ENCODE measurements at places on chromosomes 5 and 9.

GRCh38 chr5:25763781-25764180, 1119.0 kb upstream of the CDH10 start:
- no peak overlapping the region for H3K27ac ChIP-seq
- H3K4me3 ChIP-seq: no peak overlapping the region
- H3K36me3 ChIP-seq: no peaks in the 10 kb centered on the region
- H3K4me1 ChIP-seq: no peaks in the 10 kb centered on the region

DNA sequence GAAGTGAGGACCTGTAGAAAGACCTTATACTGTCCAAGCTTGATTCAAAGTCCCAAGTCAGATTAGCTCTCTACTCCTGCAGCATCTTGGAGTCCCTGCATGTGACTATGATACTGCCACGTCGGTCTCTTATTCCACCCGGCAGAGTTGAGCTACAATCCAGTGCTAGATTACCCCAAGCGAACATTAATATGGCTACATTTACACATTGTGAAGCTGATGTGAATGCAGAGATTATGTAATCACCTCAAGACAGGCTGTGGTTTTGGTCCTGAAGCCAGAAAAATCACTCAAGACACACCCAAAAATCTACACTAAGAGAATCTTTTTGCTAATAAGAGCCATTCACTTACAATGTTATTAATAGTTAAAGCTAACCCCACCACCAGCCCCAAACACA, 116.7 kb downstream of the GNA14 start:
- H3K27me3 ChIP-seq: no peaks in the 10 kb centered on the region
- H3K4me1 ChIP-seq: no peaks in the 10 kb centered on the region
- H3K27ac ChIP-seq: no peak overlapping the region
- no peak overlapping the region for H3K4me3 ChIP-seq
- DNase-seq: no peak

DNA sequence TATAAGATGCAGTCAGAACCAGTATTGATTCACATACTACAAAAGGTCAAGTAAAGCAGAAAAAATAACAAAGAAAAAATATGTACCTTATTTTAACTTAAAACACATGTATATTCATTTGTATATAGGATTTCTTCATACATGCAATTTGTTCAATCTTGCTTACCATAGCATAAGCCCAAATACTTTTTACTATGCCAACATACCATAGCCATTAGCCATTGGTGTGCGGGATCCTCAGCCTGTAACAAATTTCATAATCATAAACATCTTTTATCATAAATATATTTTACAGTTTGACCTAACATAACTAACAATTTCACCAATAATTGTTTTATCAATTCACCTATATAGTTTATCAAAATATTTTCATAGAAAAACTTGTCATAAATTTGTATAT, 51.1 kb downstream of the MPDZ start:
- no peak overlapping the region for H3K27ac ChIP-seq
- no peaks in the 10 kb centered on the region for H3K27me3 ChIP-seq
- no peaks in the 10 kb centered on the region for H3K4me1 ChIP-seq
- H3K4me3 ChIP-seq: no peak overlapping the region

GRCh38 chr9:104876587-104876986, 51.4 kb downstream of the ABCA1 start:
- DNase-seq: no peak
- H3K27me3 ChIP-seq: no peaks in the 10 kb centered on the region
- peaks cover 39% of the 10 kb centered on the region for H3K4me1 ChIP-seq

DNA sequence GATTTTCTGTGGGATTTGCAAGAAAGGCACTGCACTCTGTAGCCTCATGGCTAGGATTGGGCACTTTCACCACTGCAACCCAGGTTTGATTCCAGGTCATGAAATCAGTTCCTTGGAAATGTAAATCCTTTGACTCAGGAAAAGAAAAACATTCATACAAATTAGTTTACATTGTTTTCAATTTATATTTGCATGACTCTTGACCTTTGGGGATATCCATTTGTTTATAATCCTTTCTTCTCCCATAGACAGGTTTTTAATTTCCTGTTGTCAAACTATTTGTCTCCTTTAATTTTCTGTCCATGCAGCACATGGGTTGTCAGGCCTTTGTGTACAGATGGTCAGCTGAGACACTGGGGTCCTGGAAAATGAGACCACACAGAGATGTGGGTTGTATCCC, 801.5 kb downstream of the NR2F1-AS1 start:
- H3K27me3 ChIP-seq: no peaks in the 10 kb centered on the region
- DNase-seq: no peak
- H3K27ac ChIP-seq: no peak overlapping the region
- no peak overlapping the region for H3K4me3 ChIP-seq

DNA sequence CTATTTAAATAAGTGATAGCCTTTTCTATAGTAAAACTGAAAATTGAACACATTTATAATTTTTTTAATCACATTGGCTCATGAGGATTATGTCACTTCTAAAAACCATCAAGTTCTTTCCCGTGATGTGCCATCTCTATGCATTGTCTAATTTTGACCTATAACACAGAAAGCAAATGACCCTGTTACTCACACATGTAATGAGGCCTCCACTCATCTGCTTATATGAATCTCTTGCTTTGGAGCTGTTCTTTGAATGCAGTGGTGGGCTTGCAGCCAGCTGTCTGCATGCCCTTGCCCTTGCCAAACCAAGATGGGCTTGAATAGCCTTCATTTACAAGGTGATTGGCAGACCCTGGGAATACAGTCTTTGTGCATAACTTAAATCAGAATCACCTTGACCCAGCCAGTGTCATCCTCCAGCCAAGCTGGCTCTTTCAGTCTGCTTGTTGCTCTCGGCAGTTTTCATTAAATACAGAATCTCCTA, 163.2 kb downstream of the TRIO start:
- no peaks in the 10 kb centered on the region for H3K27me3 ChIP-seq
- peaks cover 34% of the 10 kb centered on the region for H3K4me1 ChIP-seq
- H3K4me3 ChIP-seq: no peak overlapping the region
- peak overlapping the region; percentile 43 for H3K27ac ChIP-seq
- peak; percentile 14 for DNase-seq

GRCh38 chr9:73807952-73808351, 656.3 kb downstream of the ANXA1 start:
- H3K27ac ChIP-seq: no peak overlapping the region
- no peak overlapping the region for H3K4me3 ChIP-seq
- DNase-seq: no peak
- H3K27me3 ChIP-seq: no peaks in the 10 kb centered on the region

- no peak overlapping the region for H3K27ac ChIP-seq
- no peak for DNase-seq
- no peaks in the 10 kb centered on the region for H3K36me3 ChIP-seq
- no peaks in the 10 kb centered on the region for H3K27me3 ChIP-seq
- no peak overlapping the region for H3K4me3 ChIP-seq
Observed at GRCh38 chr5:175597718-175598117, 60.2 kb upstream of the HRH2 start.

DNA sequence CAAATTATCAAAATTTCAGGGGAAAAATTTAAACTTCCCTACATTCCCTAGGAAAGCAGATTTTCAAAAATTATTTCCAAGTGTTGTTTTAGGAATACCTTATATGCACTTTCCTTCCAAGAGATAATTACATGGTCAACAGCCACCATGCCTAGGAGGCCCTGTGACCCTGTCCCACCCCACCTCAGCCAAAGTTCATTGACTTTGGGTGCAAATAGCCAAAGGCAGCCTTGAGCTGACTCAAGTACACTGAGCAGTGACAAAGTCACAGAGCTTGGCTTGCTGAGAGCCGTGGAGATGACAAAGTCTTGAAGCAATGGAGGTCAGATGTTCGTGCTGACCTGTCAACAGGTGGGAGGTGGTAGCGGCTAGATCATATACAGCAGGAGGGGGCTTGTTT, 24.3 kb upstream of the FBP1 start:
- H3K27me3 ChIP-seq: no peaks in the 10 kb centered on the region
- no peaks in the 10 kb centered on the region for H3K36me3 ChIP-seq
- H3K4me3 ChIP-seq: no peak overlapping the region
- H3K27ac ChIP-seq: no peak overlapping the region
- no peaks in the 10 kb centered on the region for H3K4me1 ChIP-seq
- no peak for DNase-seq

- peaks cover 74% of the 10 kb centered on the region for H3K4me1 ChIP-seq
- no peak overlapping the region for H3K4me3 ChIP-seq
- peak overlapping the region; percentile 62 for H3K27ac ChIP-seq
- no peak for DNase-seq
- no peaks in the 10 kb centered on the region for H3K27me3 ChIP-seq
Observed at GRCh38 chr5:69516769-69517168, 24.2 kb downstream of the OCLN start.

DNA sequence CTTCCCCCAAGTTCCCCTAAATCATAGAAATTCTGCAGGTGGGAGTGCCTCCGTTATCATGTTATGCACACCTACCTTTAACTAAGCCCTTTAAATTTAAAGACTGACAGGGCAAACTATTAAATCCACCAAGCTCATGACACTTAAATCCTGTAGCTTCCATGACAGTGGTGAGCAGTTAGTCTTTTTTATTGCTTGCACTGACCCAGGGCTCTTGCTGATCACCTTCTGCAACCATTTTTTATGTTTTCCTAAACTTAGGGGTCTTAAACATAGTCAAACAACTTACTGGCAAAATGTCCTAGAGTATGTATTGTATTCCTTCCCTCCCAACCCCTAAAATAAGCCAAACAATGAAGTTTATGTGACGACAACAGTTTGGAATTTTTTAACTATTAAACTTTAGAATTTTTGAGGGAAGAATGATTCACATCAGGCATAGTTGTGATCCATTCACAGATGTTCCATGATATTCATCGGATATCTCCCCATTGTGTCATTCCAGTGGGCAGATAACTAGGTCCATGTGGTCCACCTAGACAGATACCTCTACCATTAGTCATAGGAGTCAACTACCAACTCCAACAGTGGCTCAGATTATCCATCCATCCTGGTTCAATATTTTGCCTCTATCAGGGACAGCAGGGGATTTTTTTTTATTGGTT, 283.1 kb downstream of the ADAMTS6 start:
- no peaks in the 10 kb centered on the region for H3K36me3 ChIP-seq
- H3K27me3 ChIP-seq: no peaks in the 10 kb centered on the region
- H3K27ac ChIP-seq: peak overlapping the region; percentile 93
- peaks cover 36% of the 10 kb centered on the region for H3K4me1 ChIP-seq
- peak; percentile 81 for DNase-seq
- H3K4me3 ChIP-seq: no peak overlapping the region

DNA sequence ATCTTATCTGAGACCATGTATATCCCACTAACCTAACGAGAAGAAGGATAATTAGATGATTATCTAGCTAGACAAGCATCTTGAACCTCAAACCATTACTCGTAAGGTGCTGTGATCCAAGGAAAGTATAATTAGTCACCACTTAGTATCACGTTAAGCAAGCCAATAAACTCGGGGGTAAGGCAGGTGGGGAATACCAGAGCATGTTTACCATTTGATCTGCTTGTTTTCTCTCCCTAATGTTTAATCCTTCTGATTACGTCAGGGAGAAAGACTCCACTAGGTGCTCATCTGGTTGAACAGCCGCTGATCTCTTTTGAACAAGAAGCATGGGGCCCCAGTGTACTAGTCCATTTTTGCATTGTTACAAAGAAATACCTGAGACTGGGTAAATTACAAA, 69.9 kb upstream of the SLC1A1 start:
- no peaks in the 10 kb centered on the region for H3K36me3 ChIP-seq
- no peak for DNase-seq
- no peaks in the 10 kb centered on the region for H3K4me1 ChIP-seq
- no peak overlapping the region for H3K27ac ChIP-seq
- no peak overlapping the region for H3K4me3 ChIP-seq

Measured in SJSA1 (cell line).